ENCODE measurements at places on chromosomes 12 and 14.

- DNase-seq = no peak
Measured at GRCh38 chr12:34604631-34605509, 582.6 kb downstream of the ALG10 start.

DNA sequence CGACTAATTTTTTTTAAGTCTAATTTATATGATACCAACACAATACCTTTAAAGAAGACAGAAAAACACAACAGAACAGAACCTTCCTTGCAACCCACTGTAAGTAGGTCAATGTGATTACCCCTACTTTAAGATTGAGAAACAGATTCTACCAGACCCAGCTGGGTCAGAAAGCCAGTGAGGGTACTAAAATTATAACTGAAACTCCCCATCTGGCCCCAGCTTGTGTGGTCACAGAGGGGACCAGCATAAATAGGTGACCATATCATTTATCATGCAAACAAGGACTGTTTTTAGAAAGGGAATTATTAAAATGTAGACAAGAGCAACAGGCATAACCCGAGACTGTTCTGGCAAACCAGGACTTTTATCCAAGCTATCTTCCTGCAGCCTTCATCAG, 30.1 kb upstream of the FRMD6 start:
- no peak for DNase-seq

DNA sequence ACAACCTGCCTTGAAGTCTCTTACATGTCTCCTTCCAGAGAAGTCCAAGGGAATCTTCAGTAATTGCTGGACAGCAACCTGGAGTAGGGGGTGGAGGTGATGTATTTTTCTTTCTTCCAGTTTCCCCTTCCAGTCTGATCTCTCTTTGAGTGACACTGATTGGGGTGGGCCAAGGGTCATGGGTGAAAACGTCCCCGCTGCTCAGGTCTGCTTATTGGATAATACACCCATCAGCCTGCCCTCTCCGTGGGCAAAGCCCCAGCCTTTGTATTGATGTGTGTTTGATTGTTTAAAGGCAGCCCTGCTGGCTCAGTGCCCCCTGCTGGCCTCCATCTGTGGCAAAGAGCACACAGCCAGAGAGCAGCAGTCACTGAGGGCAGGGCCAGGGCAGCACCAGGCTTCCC, 35.7 kb upstream of the ATP2A2 start:
- no peak for DNase-seq

- peak; percentile 11 for DNase-seq
Measured at GRCh38 chr14:78790271-78790670, 620.1 kb downstream of the NRXN3 start.

DNA sequence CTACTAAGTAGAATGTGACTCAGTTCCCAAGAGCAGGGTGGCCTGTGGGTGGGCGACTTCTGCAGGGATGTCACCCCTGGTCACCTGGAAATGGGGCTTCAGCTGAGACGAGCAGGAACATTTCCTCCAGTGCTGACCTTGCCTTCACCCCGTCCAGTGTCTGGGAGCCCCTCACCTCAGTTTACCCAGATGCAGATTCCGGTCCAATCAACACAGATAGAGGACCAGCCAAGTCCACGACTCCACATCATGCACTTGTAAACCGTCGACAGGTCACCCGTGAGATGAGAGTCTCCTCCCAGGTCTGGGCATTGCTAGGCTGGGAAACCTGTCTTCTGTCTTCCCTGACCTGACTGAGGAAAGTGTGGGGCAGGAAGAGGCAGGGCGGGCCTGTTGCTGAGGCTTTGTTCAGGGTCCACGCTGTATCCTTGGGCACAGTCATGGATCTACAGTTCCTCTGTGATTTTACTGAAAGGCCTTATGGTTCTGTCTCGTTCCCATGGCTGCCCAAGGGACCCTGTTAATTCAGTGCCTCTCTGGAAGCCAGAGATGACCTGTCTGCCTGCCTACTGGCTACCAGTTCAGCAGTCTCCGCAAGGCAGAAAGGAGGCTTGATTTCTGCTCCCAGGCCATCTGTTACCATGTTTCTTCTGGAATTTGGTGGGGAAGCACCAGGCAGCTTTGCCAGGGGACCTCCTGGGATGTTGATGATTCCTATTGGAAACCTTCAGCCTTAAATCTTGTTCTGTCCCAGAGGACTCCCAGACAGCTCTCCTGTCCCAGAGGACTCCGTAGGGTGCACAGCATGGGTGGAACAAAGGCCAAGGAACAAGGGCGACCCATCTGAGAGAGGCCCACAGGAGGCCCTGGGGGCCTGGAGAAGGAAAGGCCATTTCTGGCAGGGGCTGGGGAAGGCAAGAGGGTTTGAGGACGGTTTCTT, 288.5 kb upstream of the RTL1 start:
- no peak for DNase-seq

DNA sequence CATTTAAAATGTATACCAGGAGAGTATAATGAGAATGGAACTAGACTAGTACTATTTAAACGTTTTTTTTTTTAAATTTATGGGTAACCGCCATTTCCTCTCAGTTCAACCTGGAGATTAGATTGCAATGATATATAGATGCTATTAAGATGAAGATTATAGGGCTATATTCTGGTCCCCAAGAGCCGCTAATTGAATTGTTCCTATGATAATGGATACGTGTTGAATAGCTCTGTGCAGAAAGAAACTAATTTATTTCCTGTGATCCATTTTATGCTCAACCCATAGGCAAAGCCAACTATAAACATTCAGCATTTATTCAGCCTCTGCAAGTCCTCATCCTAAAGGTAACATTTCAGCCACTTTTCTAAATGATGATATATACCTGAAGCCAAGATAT, 1595.1 kb upstream of the SEL1L start:
- DNase-seq = no peak

GRCh38 chr14:105464501-105464900, 10.1 kb upstream of the CRIP2 start:
- DNase-seq = no peak

DNA sequence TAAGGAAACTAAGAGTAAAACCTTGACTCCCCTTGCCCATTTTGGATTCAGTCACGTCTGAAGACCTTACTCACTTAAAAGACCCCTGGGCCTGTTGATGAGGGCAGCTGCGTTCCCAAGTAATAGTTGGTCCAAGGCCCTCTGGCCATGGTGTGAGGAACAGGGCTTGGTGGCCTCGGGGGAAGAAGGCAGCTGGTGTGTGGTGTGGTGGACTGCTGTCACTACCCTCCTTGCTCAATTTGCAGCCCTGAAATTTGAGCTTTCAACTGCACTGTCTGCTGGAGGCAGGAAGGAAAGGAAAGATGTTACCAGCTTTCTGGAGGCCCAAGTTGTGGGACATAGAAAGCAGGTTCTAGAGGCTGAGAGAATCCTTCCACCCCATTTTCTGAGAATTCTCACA, 128.2 kb downstream of the SLC38A6 start:
- DNase-seq = no peak

DNA sequence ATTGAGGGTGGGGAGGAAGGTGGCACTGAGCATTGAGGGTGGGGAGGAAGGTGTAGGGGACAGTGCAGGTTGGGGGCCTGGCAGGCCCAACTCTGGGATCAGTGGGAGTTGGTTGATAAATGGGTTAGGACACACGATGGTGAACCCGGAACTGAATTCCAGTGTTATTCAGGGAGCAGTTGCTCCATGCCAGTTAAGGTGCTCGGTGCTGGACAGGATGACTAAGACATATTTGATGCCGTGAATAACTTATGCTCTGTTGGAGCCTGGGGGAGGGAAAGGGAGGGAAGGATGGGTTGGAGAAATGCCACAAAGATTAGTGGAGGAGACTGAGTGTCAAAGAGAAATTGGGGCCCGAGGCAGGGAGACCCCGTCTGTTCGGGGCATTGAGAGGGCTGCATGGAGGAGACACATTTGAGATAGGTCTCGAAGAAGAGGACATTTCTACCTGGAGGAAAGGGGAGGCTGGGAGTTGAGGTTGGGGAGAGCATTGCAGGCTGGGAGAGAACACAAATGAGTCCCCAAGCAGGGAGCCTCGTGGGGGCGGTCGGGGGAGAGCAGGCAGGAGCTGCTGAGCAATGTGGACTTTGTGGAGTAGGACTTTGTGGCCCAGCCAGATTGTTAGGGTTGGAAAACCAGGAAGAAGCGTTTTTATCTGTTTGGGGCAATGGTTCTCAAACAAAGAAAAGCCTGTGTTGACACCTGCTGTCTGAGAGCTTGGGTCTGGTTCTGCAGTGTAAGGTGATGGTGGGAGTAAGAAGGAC, 65.3 kb downstream of the IQSEC3 start:
- no peak for DNase-seq

DNA sequence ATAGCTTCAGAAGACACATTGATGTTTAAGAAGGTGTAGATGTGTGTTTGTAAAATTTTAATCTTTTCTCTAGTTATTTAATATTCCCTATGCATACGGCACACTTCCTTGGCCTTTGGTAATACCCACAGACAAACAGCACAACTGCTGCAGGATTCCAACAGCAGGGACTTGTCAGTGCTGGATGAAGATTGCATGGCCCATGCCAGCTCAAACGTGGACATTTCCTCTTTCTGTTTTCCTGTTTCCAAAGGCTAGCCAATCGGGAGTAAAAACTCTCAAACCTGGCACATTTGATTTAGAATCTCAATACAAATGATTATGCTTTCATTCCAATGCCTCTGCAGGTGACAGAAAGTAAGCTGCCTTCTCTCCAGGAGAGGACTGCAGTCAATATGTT, 22.5 kb upstream of the PDE3A start:
- DNase-seq = no peak

- DNase-seq = no peak
Measured at GRCh38 chr12:122026706-122027333, 5.1 kb downstream of the BCL7A start.

DNA sequence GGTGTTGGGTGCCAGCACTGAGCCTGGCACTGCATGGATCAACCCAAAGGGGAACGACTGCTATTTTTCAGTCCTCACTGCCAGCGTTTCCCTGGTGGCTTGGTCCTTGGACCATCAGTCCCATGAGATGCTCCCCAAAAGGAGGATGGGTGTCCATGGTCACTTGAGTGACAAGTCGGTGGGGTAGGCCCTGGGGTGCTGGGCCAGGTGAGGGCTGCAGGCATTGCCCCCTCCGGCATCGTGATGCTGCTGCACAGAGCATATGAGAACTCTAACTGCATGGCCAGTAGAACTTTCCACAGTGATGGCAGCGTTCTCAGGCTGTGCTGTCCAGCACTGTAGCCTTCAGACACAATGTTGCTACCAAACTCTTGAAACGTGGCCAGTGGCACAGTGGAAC, 16.2 kb downstream of the SETD1B start:
- DNase-seq = no peak

- no peak for DNase-seq
Measured at GRCh38 chr12:92425165-92425564, 277.6 kb upstream of the PLEKHG7 start.

- no peak for DNase-seq
Measured at GRCh38 chr12:38744041-38744440, 161.3 kb downstream of the CPNE8 start.

DNA sequence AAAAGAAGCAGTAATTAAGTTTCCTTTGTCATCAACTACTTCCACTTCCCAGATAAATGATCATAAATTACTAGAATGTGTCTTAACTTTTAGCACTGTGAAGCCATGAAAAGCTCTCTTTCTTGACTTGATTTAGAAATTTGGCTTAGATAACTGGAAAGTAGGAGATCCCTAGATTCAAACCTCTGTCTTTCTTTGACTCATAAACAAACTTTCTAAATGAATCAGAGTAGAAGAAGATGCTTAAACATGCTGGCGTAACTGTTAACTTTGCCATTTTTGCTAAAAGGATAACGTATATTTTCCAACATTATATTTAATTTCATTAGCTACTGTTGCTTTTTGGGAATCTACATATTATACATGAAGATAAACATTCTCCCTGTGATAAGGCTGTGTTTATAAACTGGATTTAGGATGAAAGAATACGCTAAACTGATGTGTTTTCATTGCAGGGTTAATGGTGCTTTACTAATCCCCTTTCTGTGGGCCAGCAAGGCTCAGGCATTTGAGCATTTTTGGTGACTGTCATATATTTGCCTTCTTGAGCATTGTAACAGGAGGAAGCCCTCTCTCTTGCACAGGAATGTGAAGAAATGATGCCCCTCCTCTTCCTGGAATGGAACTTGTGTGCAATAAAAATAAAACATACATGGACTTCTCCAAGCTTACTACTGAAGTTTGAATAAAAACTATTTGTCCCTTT, 301.4 kb downstream of the BMP4 start:
- no peak for DNase-seq

- no peak for DNase-seq
Measured at GRCh38 chr12:122467983-122468382, 32.7 kb downstream of the ZCCHC8 start.

- no peak for DNase-seq
Measured at GRCh38 chr12:54142114-54142475, 46.7 kb downstream of the SMUG1 start.

DNA sequence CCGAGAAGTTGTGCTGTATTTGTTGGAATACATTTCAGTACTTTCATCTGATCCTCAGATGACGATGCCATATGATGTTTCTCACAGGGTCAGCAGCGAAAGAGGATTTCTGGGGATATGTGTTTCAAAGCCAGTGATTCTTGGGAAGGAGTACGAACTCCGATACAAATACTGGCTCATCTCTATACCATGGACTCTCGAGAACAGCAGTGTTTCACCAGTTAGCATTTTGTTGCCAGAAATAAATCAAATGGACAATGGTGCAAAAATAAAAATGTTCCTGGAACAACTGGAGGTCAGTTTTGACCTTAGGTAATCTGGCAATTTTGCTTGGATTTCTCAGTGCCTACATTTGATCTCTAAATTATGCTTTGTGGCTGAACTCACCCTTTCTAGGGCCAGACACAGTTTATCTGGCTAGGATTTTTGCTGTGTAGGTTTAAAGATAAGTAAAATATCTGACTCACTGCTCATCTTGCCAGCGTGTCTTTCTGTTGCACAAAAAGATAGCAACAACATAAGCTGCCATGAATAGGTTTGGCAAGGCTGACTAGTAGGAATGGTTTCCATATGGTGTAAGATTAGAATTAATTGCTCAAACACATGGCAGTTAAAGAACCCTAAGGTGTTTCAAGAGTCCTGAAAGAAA, 11.0 kb upstream of the MGP start:
- DNase-seq = peak; percentile 23

GRCh38 chr12:31016057-31016456, 57.6 kb upstream of the DDX11 start:
- DNase-seq = no peak

GRCh38 chr12:115440438-115440837, 756.5 kb upstream of the TBX3 start:
- DNase-seq = peak; percentile 10

DNA sequence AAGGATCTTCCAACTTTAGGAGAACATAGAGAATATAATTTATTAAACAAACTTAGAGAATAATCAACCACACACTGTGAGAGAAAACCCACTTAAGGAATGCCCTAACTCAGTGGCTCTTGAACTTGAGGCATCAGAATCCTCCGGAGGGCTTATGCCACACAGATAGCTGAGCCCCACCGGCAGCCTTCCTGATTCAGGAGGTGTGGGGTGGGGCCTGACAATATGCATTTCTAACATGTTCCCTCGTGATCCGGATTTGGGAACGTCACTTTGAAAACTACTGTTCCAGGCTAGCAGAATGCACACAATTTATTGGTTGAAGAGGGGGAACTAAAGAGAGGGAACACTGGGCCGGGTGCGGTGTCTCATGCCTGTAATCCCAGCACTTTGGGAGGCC, 2.0 kb upstream of the SOAT2 start:
- no peak for DNase-seq

GRCh38 chr14:65352964-65353530, 59.5 kb upstream of the FUT8 start:
- DNase-seq = no peak

GRCh38 chr14:44712024-44712815, 205.1 kb upstream of the FSCB start:
- no peak for DNase-seq

All from Ammon's horn (tissue), 1 donor.